ENCODE measurements at places on chromosomes 3 and 15.

DNA sequence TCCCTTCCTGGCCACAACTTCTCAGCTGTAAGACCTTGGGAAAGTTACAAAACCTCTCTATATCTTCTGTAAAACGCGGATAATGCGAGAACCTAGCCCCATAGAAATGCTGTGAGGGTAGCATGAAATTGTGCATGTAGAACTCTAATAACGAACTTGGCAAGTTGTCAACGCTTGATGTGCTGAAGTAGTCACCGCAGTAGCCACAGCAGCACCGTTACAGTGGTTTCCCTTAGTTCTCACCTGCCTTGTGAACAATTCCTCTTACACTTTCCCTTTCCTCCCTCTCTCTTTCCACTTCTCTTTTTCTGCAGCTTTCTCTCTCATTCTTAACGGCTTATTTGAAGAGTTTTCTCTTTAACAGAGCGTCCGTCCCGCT is 447 bp upstream of the SHQ1 start:
- no peak for DNase-seq

GRCh38 chr3:73955494-73956070 is 330.8 kb upstream of the PDZRN3 start:
- no peak for DNase-seq

- no peak for DNase-seq
Observed at GRCh38 chr3:13555753-13556152, 6.8 kb downstream of the FBLN2 start.

DNA sequence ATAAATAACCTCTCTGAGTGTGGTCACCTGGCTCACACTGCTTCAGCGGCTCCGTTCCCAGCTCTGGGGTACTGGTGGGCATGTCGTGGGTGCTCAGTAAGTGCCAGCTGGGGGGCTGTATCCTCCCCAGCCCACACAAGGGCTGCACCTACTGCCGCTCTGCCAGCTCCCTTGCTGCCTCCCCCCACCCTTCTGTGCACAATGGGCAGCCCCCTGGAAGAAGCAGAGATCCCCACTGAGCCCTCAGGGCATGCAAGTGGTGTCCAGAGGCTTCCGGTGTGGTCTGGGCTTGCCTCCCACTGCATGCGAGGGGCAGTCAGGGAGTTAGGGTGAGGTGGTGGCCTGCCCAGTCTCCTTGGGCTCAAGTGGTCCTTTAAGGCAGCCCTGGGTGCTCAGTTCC is 58.3 kb upstream of the TRPM1 start:
- no peak for DNase-seq

- DNase-seq, result no peak
Observed at GRCh38 chr3:27507111-27507510, 22.9 kb upstream of the SLC4A7 start.

- no peak for DNase-seq
Observed at GRCh38 chr3:119468041-119468440, 722 bp upstream of the POGLUT1 start.

GRCh38 chr3:16647668-16648067 is 42.4 kb upstream of the DAZL start:
- DNase-seq, result no peak

GRCh38 chr3:138186221-138186620 is 880 bp upstream of the ARMC8 start:
- DNase-seq, result no peak

DNA sequence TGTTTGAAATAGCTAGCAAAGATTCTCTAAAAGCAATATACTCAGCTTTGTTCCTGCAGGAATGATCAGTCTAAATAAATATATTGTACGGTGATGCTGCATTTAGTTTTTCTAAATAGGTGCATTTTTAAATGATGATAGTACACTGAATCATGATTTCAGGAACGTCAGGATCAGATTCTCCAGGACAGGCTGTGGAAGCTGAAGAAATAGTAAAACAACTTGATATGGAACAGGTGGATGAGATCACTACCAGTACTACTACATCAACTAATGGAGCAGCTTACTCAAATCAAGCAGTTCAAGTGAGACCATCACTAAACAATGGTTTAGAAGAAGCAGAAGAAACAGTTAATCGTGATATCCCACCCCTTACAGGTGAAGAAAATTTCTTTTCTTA is 46.3 kb upstream of the EIF3J start:
- DNase-seq, result no peak

DNA sequence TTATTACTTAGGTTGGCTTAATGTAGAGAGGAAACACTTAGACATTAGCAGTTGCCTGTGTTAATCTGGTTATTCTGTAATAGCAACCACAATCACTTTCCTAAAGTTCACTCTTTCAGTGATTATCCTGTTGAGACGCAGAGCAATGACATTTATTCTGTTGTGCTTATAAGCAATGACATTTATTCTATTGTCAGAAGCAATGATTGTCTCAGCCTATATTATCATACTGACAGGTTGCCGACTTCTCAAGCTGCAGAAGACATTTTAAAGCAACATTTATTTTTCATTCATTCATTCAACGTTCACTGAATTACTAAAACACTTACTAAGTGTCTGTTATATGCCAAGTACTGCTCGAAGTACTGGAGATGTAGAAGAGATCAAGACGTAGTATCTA is 193.5 kb upstream of the SLITRK3 start:
- DNase-seq, result no peak

DNA sequence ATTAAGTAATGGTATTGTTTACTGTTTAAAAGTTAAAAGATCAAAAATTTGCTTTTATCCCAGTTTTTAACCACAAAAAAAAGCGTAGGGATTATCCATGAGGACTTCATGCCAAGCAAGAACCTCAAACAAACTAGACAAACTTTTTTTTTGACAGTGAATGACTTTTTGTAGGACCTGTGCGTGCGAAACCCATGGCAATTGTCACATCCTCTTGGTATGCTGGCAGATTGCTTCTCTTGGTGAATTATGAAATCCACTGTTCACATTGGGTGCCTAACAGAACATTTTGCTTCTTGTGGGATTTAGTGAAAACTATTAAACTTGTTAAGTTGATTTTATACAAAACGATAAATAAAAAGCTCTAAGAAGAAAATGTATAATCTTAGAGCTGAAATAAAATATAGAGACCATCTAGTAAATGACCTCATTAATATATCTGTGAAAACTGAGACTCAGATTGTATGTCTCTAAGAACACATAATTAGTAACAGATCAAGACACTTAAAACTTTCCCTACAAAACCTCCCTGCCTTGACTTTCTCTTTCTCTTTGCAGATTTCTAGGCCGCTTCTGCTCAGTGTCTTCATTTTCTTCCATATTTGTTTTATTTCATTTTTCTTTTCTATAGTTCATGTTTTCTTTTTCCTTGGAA is 87.3 kb upstream of the CGNL1 start:
- no peak for DNase-seq

DNA sequence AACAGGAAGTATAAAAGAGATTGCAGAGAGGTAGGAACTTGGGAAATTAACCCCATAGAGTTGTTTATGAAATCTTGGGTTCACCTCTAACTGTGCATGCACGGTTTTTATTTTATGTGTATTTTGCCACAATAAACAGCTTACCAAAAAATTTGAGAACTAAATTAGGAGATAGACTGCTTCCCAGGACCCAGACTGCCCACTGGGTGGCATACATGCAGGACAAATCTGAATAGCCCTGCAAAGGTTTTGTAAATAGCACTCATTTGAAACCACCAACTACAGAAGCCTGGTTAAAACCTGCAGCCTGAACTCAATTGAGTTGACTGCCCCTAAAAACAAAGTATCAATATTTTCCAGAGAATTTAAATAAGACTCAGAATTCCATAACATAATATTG is 96.4 kb upstream of the SLCO2A1 start:
- DNase-seq, result no peak

DNA sequence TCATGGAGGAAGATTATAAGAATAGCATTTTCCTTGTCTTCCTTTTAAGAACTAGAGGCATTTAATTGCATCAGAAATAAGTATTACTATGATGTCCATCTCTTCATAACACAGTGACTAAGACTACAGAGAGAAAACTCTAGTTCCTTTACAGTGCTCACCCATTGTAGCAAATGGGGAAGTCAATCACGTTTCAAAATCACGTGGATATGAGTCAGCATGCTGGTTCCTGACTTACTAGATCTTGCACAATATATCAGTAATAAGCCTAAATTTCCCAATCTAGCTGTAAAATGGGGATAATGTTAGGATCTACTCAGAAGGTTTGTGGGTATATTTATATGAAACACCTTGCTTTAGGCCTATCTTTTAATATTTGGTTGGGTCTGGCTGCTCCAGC is 254.8 kb upstream of the EOMES start:
- DNase-seq, result peak; percentile 5

GRCh38 chr15:97082830-97083229 is 752.3 kb downstream of the NR2F2 start:
- DNase-seq, result no peak

DNA sequence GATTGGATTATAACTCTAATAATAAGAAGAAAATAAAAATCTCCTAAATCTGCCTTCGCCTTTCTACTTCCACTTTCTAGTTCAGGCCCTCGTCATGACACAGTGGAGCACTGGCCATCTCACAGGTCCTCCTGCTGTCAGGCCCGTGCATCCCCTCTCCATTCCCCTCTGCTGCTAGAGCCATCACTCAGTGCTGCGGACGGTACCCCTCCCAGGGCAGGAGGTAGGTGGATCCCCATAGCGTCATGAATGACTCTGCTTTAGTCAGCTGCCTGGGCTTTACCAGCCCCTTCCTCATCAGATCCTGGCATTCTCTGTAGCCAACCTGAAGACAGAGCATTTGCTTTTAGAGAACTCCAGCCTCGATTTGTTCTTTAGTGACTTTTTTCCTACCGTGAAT is 12.0 kb upstream of the PPP1R2 start:
- no peak for DNase-seq

DNA sequence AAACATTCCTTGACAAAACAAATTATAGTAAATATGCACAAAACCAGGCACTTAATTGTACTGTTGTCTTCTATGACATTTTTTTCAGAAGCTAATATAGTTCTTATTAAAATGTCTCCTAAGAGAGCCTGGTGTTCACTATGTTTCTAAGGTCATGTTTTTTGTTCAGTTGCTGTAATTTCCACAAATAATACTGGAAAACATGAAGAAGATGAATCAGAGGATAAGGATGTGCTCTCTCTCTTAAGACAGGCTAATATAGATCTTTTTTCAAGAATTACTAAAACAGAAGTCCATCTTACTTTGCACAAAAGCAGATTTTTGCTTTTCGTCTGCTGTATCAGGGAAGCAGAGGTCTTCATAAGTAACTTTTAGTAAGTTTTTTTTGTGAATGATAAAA is 823.0 kb upstream of the NECTIN3 start:
- DNase-seq, result no peak

DNA sequence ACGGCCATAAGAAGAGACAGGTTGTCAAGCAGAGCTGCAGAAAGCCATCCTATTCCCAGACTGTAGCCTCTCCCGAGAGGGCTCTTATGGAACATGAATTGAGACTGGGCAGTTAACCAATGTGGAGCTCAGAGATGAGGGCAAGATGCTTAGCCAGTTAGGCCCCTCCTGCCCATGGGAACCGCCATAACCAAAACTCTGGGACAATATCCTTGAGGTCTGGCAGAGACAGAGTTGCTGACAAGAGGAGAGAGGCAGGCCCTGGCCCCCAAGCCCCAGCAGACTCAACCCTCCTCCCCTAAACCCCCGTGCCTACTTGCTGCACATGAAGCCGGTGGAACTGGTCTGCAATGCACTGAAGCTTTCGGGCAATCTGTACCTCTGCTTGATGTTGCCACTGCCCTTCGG is 4.8 kb downstream of the BMF start:
- DNase-seq, result no peak

GRCh38 chr3:64825404-64826120 is 137.8 kb upstream of the ADAMTS9 start:
- DNase-seq, result no peak

GRCh38 chr15:62785881-62786828 is 256.4 kb upstream of the TPM1 start:
- no peak for DNase-seq

GRCh38 chr15:63493436-63493835 is 11.0 kb upstream of the USP3 start:
- DNase-seq, result no peak

DNA sequence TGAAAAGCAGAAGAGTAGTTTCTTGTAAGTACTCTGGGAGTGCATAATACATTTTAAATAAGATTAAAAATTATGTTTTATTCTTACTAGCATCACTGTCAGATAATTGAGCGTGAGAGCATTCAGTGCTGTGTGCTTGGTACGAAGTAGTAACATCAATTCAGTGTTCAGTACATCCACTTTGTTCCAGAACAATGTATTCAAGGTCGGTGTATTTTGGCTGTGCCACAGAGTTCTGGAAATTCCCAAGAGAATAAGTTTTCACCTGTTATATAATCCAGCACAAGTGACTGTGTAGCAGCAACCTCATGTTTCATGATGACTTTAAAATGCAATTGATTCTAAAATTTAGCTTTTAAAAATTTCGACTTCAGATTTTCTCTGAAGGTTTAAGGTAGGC is 130.6 kb downstream of the IGF1R start:
- no peak for DNase-seq

- DNase-seq, result no peak
Observed at GRCh38 chr3:134810052-134810435, 15.0 kb downstream of the EPHB1 start.

DNA sequence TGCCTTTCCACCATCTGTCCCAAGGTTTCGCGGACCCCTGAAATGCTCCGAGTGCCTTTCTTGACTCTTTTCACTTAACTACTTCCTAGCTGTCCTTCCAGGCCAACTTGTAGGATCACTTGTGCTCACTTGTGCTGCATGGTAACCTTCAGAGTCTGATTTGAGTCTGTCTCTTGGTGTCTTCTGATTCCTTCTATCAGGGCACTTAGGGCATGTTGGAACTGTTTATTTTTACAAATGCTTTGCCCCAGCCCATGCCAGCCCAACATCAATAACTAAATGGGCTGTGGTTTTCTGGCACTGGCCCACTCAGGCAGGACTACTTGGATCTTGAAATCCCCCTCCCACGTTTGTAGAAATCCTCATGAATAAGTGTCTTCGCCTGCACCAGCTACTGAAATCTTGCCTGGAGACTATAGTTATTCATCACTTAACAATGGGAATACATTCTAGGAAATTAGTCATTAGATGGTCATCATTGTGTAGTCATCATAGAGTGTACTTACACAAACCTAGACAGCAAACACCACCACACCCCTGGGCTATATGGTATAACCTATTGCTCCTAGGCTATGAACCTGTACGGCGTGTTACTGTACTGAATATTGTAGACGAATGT is 123.1 kb upstream of the STRIT1 start:
- no peak for DNase-seq

DNA sequence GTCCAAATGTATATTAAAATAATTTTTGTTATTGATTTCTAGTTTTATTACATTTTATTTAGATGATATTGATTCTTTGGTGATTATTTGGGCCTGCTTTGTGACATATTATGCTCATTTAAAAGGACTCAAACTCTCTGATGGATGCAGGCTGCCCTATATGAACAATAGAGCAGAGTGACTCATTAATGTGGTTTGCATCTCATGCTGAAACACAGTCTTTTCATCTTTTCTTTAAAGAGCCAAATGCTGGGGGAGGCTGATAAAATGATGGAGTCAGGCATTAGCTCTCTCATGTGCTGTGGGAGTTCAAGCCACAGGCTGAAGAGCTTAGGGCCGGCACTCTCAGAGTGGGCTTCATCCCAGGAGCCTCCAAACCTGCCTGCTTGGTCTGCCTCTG is 7.2 kb downstream of the PLA1A start:
- DNase-seq, result no peak

- no peak for DNase-seq
Observed at GRCh38 chr3:66075281-66075680, 36.6 kb upstream of the MAGI1 start.

All from NCI-H460 (cell line).